ENCODE measurements at places on chromosomes 5 and 9. TPM values are rescaled to one million over a fixed set of nuclear protein-coding genes. Genes with fewer than 3 reads are reported as not detected.
A peak's percentile ranks its signal among the peaks of the same experiment; 100 is the strongest.

Gene PDGFRB
- 33.4 TPM for total RNA-seq

- peaks cover 9% of the 10 kb centered on the region for H3K36me3 ChIP-seq
- no peak overlapping the region for H3K4me3 ChIP-seq
- no peaks in the 10 kb centered on the region for H3K27me3 ChIP-seq
Observed at GRCh38 chr5:55691265-55692105, 20.6 kb downstream of the SLC38A9 start.

DNA sequence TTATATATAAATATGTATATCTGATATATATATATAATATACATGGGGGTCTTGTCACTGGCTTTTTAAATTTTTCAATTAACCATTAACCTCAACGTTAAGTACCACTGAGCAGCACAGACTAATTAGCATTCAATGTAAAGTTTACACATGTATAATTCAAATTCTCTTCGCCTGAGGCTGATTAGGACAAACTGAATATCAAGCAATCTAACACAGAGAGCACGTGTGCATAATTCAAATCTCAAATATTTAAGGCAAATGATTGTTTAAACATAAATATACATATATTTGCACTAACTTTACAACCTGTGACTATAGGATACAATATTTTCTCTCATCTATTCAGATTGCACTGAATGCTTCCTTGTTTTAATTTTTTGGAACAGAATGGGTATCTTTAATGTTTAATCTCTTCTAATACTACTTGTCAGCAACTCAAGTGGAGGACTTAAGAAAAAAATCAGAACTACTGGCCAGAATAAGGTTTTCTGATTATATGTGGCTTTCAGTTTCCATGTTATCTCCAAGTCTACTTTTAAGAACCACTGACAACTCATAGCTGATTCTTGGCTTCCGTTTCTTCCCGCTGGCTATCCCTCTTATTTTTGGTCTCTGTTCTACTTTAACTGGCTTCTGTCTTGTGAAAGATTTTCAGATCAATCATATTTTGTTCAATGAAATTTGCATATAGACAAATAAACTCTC, 204.8 kb downstream of the MLLT3 start:
- no peaks in the 10 kb centered on the region for H3K27me3 ChIP-seq
- H3K4me3 ChIP-seq, result no peak overlapping the region
- no peak overlapping the region for H3K27ac ChIP-seq
- DNase-seq, result no peak
- H3K4me1 ChIP-seq, result peaks cover 25% of the 10 kb centered on the region

DNA sequence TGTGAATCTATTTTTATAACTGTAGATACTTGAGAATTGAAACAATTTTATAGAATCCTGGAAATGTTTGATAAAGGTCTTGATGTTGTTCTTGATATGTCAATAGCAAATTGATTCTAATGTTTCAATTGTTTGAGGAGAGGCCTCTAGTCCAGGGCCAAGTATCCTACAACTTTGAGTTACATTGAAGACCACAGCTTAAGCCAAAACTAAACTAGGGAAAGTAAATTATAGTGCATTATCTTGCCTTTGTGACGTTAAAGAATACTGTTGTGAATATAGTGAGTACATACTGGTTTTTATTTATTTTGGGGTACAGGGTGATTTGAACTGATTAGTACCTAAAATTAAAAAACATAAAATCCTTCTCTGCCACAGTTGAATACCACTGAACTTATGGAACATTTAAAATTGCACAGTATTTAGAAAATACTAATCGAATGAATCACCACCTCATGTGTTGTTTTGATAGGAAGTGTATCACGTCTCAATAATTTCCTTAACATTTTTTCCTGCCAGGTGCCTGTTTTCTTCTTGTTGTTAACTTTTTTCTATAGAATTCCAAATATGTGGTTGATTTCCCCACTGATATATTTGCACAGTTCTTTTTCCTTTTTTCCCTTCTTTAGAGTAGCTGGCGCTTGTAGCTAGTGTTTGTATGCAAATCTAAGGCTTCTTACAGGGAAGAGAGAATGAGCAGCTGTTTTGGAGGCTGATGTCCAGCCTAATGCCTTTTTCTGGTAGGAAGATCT, 12.5 kb downstream of the ARHGEF28 start:
- H3K27ac ChIP-seq, result no peak overlapping the region
- DNase-seq, result no peak
- no peaks in the 10 kb centered on the region for H3K36me3 ChIP-seq
- no peaks in the 10 kb centered on the region for H3K4me1 ChIP-seq
- no peak overlapping the region for H3K4me3 ChIP-seq
- peaks cover 31% of the 10 kb centered on the region for H3K27me3 ChIP-seq

DNA sequence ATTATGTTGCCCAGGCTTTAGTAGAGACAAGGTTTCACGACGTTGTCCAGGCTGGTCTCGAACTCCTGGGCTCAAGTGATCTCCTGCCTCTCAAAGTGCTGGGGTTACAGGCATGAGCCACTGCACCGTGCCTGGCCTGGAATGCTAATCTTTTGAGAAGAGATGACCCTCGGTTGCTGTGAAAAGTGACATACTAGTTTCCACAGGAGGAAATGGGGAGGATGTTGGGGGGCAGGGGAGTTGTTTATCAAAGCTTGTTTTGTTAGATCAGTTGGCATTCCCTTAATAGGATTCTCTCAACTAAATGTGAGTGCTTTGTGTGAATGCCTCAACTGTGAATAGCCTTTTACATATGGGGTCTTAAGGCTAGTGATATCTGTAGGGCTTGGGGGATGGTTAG, 16.4 kb upstream of the MATR3 start:
- no peak overlapping the region for H3K4me3 ChIP-seq
- peak overlapping the region; percentile 50 for H3K27ac ChIP-seq
- H3K4me1 ChIP-seq, result peaks cover 54% of the 10 kb centered on the region
- peaks cover 20% of the 10 kb centered on the region for H3K36me3 ChIP-seq
- no peaks in the 10 kb centered on the region for H3K27me3 ChIP-seq

- no peak overlapping the region for H3K27ac ChIP-seq
- no peaks in the 10 kb centered on the region for H3K27me3 ChIP-seq
- H3K4me1 ChIP-seq, result no peaks in the 10 kb centered on the region
- no peak overlapping the region for H3K4me3 ChIP-seq
Observed at GRCh38 chr9:87386490-87387025, 111.1 kb upstream of the DAPK1 start.

DNA sequence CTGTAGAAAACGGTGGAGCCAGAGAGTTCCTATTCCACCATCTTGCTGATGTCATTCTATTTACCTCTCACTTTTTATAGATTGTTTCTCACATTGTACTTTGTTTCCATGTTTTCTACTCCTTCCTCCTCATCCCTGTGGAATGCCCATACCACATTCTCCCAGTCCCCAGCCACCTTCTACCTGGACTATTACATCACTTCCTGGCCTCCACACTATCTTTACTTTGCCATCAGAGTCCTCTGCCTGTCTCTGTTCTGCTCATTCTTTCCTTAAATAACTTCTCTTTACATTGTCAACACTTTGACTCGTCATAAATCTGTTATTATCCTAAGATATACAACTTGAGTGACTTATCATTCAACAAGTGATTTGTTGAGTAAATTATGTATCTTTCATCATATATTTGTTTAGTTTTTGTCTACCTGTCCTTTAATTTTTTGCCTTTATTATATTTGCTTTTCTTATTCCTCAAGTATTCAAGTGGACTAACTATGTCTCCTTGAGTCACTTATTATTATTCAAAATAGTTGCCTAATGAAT, 182.5 kb downstream of the ADGRV1 start:
- no peak for DNase-seq
- H3K36me3 ChIP-seq, result no peaks in the 10 kb centered on the region

GRCh38 chr9:89278997-89279739, 31.8 kb upstream of the CKS2 start:
- peaks cover 5% of the 10 kb centered on the region for H3K36me3 ChIP-seq
- H3K27me3 ChIP-seq, result peaks cover 20% of the 10 kb centered on the region
- peaks cover 25% of the 10 kb centered on the region for H3K4me1 ChIP-seq
- H3K27ac ChIP-seq, result peak overlapping the region; percentile 49

DNA sequence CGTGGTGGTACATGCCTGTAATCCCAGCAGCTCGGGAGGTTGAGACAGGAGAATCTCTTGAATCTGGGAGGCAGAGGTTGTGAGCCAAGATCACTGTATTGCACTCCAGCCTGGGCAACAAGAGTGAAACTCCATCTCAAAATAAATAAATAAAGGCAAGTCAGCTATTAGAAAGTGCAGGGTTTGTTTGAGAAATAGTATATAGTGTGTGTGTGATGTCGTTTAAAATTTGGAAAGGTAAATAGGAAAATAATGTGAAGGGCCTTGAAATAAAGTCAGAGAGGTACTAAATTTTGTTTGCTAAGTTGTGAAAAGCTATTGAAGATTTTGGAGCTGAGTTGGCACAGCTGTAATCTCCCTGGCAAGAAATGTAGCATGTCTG, 17.8 kb downstream of the ZNF131 start:
- no peak for DNase-seq
- H3K27ac ChIP-seq, result no peak overlapping the region
- peaks cover 51% of the 10 kb centered on the region for H3K36me3 ChIP-seq
- H3K4me1 ChIP-seq, result peaks cover 32% of the 10 kb centered on the region
- H3K27me3 ChIP-seq, result no peaks in the 10 kb centered on the region

DNA sequence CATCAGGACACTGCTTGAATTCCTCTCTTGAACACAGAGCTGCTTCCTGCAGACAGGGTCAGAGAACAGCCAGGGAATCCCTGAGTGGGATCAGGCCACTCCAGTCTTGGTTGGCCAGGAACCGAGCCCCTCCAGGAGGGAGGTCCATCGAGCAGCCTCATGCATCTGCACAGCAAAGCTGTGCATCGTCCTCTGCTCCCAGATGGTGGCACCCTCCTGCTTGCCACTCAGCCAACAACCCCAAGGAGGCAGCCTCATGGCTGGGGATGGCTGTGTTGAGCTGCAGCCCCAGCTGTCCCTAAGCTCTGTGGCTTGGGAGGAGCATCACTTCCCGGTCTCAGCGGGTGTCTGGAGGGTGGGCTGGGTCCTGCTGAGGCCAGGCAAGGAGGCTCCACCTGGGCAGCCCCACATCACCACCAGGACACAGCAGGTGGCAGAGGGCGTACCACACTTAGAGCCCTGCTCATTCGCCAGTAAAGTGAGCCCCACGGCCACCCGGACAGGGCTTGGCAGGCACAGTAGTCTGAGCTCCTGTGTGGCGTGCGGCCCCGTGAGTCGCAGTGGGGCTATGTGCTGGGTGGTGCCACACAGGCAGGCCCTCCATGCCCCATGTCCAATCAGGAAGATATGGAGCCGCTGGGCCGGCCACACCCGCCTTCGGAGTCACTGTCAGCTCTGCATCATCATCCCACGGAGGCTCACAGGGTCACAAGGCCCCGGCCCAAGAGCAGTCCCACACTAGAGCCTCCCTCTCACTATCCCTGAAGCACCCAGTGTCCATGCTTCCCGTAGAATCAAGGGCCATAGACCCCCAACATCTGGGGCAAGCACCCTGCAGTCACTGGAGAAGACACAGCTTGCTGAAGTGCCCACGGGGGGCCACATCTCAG, 11.9 kb downstream of the LPCAT1 start:
- H3K36me3 ChIP-seq, result no peaks in the 10 kb centered on the region
- peak; percentile 22 for DNase-seq
- H3K4me3 ChIP-seq, result no peak overlapping the region
- peaks cover 7% of the 10 kb centered on the region for H3K4me1 ChIP-seq
- H3K27me3 ChIP-seq, result no peaks in the 10 kb centered on the region
- H3K27ac ChIP-seq, result no peak overlapping the region

- no peaks in the 10 kb centered on the region for H3K4me1 ChIP-seq
- H3K36me3 ChIP-seq, result peaks cover 3% of the 10 kb centered on the region
- DNase-seq, result no peak
- H3K27me3 ChIP-seq, result no peaks in the 10 kb centered on the region
- no peak overlapping the region for H3K4me3 ChIP-seq
- no peak overlapping the region for H3K27ac ChIP-seq
Observed at GRCh38 chr5:62631909-62632580, 53.4 kb downstream of the LRRC70 start.

Gene PLPPR1
- not detected for total RNA-seq

DNA sequence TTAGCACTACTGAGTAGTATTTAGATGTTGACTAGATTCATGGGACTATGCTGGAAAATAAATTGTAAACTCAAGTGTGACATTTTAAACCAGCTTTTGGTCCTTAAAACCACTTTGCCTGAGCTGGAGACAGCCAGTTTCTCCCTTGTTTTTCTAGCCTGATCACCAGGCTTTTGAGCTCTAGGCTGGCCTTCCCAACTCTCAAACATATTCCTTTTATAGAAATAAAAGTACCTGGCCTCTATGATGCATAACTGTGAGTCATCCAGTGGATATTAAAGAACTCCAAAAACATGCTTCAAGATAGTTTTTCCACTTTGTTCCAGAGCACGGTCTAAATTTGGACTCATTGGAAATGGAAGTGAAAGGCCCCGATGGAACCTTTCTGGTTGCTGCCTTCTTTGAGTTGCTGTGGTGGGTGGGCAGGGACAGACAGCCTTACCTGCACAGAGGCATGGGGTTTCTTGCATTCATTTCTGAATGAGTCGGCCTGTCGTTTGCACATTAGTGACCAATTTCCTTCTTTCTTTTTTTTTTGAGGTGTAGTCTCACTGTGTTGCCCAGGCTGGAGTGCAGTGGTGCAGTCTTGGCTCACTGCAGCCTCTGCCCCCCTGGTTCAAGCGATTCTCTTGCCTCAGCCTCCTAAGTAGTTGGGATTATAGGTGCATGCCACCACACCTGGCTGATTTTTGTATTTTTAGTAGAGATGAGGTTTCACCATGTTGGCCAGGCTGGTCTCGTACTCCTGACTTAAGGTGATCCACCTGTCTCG, 43.1 kb downstream of the TRIO start:
- peaks cover 8% of the 10 kb centered on the region for H3K27me3 ChIP-seq
- H3K27ac ChIP-seq, result no peak overlapping the region
- no peaks in the 10 kb centered on the region for H3K36me3 ChIP-seq
- H3K4me1 ChIP-seq, result no peaks in the 10 kb centered on the region
- no peak for DNase-seq

GRCh38 chr5:168914491-168914890, 335.3 kb upstream of the PANK3 start:
- no peaks in the 10 kb centered on the region for H3K4me1 ChIP-seq
- DNase-seq, result no peak
- H3K4me3 ChIP-seq, result no peak overlapping the region
- H3K36me3 ChIP-seq, result no peaks in the 10 kb centered on the region
- H3K27me3 ChIP-seq, result peaks cover 32% of the 10 kb centered on the region

- no peak overlapping the region for H3K27ac ChIP-seq
- no peaks in the 10 kb centered on the region for H3K36me3 ChIP-seq
- no peaks in the 10 kb centered on the region for H3K27me3 ChIP-seq
- DNase-seq, result no peak
- no peaks in the 10 kb centered on the region for H3K4me1 ChIP-seq
- H3K4me3 ChIP-seq, result no peak overlapping the region
Observed at GRCh38 chr9:78860801-78861475, 564.0 kb downstream of the PSAT1 start.

GRCh38 chr9:31135567-31135966, 1248.9 kb upstream of the ACO1 start:
- no peak for DNase-seq
- H3K4me1 ChIP-seq, result no peaks in the 10 kb centered on the region
- H3K27ac ChIP-seq, result no peak overlapping the region
- H3K4me3 ChIP-seq, result no peak overlapping the region

Measured in activated naive CD8-positive, alpha-beta T cell treated with anti-CD3 and anti-CD28 coated beads, Interleukin-2, amount 10 ng/mL, durations not matched to agents 7 days and 5 days (primary cell).